Activated naive CD4-positive, alpha-beta T cell treated with anti-CD3 and anti-CD28 coated beads, Interleukin-2, amount 50 U/mL, for 72 hours (primary cell): ENCODE measurements at places on chromosomes 11 and 22. TPM values are rescaled to one million over a fixed set of nuclear protein-coding genes. Genes with fewer than 3 reads are reported as not detected.

DNA sequence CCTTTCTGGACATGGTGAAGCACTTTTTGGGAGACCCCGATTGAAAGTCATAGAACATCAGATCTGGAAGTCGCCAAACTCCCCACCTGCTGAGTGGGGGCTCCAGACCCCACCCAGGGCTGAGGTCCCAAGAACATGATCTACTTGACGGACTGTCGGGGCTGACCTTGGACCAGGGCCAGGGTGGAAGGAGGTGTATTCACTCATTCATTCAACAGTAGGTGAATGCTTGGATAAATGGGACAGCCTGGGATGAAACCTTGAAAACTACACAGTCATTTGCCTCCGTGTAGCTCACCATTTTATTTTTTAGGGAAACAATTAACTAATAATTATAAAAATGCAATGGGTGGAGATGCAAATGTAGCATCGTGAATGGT, 629.0 kb downstream of the BRD1 start:
- no peak for DNase-seq

DNA sequence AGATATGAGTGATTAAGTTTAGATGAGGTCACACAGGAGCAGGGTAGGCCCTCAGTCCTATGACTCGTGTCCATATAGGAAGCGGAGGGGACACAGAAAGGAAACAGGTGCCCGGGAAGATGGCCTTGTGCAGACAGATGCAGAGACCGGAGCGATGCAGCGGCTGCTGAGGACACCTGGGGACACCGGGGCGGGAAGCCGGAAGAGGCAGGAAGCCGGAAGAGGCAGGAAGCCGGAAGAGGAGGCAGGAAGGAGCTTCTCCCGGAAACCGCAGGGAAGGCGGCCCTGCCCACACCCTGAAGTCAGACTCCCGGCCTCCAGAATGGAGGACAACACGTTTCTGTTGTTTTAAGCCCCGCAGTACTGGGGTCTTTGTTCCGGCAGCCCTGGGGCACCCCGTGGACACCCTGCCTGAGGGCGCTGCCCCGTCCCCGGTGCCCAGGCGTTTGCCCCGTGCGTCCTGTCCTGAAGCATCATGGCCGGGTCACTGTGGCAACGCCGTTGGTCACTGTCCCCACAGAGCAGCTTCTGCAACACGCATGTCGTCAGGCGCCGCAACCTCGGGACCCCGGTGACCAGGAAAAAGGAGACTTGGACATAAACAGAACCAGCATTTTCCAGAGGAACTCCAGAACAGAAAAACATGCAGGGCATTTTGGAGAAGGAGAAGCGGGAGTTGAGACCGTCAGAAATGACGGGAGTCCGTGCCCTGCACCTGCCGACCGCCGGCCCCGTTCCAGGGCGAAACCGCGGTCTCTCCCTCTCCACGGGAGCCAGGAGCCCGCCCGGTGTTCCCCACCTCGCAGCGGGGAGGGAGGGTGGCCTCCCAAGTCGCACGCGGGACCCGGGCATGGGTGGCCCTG, 103.4 kb downstream of the BRD1 start:
- peak; percentile 30 for DNase-seq

- no peak for DNase-seq
These were observed 28.3 kb upstream of the USP47 start for GRCh38 chr11:11813288-11813962.

- no peak for DNase-seq
These were observed 8.6 kb upstream of the TOLLIP start for GRCh38 chr11:1317993-1318392.

DNA sequence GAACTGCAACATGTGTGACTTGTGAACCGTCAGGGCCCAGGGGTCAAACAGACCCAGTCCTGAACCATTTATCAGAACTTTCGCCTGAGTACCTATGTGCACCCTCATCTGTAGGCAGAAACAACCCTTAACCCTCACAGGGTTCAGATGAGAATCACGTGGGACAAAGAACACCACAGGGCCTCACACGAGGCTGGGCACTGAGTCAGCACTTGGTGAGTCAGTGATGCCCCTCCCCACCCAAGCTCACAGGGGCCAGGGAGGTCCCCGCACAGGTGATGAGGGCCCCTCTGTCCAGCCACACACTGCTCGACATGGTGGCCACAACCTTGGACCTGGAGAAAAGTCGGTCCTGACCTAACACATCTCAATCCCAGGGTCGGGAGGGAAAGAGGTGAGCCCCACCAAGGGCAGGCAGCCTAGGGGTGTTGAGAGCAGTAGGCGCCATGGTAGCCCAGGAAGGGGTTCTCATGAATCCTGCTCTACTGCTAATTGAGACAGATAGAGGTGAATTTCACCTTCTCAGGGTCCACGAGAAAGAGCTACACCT, 176.4 kb downstream of the SHANK2 start:
- DNase-seq, result no peak

MUC6 gene
- not detected for total RNA-seq

- DNase-seq, result no peak
These were observed 119.2 kb downstream of the ETS1 start for GRCh38 chr11:128468111-128468510.

DNA sequence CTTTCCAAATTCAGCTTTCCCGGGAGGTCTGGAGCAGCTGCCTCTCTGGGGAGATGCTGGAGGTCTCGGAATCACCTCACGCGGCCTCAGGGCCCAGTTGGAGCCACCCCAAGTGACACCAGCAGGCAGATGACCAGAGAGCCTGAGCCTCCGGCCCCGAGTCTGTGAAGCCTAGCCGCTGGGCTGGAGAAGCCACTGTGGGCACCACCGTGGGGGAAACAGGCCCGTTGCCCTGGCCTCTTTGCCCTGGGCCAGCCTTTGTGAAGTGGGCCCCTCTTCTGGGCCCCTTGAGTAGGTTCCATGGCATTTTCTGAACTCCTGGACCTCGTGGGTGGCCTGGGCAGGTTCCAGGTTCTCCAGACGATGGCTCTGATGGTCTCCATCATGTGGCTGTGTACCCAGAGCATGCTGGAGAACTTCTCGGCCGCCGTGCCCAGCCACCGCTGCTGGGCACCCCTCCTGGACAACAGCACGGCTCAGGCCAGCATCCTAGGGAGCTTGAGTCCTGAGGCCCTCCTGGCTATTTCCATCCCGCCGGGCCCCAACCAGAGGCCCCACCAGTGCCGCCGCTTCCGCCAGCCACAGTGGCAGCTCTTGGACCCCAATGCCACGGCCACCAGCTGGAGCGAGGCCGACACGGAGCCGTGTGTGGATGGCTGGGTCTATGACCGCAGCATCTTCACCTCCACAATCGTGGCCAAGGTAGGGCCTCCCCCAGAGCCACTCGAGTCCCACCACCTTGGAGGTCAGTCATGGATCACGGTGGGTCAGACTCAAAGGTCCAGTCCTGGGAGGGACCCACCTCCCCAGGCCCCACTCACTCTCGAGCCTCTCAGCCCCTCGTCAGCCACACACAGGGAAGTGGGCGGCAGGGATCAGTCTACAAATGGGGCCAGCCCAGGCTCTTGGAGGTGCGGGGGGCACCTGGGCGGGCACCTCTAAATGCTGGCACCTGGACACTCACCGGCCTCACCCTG, 525 bp downstream of the SLC22A12 start:
- no peak for DNase-seq

- DNase-seq, result no peak
These were observed 11.1 kb upstream of the KIAA0930 start for GRCh38 chr22:45251825-45252224.

GRCh38 chr11:57792060-57792541, 30.5 kb downstream of the CTNND1 start:
- DNase-seq, result peak; percentile 80

GRCh38 chr11:108622341-108622740, 28.8 kb upstream of the EXPH5 start:
- DNase-seq, result no peak

DNA sequence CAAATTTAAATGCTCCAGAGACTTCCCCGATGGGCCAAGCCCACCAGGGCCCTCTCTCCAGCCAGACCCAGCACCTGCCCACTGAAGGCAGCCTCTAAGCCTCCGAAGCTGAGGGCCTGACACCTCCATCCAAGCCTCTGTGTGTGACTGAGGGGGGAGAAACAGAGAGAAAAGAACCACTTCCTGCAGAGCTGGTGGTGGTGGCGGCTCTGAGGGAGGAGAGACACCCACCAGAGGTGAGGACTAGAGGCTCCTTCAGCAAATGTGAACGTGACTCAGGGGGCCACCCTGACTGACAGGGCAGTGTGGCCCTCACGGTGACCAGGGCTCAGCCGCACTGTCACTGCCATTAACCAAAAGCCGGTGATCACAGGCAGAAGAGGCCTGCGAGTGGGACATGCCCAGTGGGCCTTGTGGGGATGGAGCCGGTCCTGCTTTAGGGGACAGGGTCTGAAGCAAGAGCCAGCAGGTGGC, 31.0 kb upstream of the CD5 start:
- peak; percentile 65 for DNase-seq

- DNase-seq, result no peak
These were observed 30.2 kb upstream of the CRYBB3 start for GRCh38 chr22:25169278-25170031.

DNA sequence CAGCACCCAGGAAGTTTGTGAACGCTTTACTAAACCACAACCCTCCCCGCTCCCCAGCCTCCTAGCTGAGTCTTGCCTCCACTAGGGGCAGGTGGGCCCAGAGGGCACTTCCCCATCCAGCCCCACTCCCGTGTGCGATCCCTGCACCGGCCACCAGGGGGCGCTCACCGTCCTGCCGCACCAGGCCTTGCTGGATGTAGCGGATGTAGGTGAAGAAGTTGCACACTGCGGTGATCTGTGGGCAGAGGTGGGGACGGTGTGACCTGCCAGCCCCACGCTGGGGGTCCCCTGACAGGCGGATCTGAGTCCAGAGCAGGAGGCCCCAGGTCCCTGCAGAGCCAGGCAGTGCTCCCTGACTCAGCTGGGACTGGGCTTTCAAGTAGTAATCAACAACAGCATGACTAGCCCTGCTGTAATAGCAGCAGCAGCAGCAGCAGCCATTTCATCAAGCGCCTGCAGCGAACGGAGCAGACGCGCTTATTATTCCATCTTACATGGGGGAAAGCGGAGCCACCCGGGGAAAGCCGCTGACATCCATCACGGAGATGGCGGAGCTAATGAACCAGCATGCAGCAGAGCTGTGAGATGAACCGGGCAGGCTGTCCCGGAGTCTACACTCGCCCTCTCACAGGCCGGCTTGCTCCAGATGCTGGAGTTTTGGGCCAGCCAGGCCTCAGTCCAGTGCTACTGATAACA, 7.9 kb upstream of the FADS3 start:
- DNase-seq, result peak; percentile 98
